Fibroblast of gingiva (primary cell): ENCODE measurements at places on chromosomes 16 and 17.
A peak's percentile ranks its signal among the peaks of the same experiment; 100 is the strongest.

GRCh38 chr17:13395346-13395745, 206.4 kb downstream of the HS3ST3A1 start:
- peak; percentile 81 for DNase-seq

- DNase-seq: no peak
Observed at GRCh38 chr17:61225178-61225882, 174.3 kb upstream of the TBX2 start.

DNA sequence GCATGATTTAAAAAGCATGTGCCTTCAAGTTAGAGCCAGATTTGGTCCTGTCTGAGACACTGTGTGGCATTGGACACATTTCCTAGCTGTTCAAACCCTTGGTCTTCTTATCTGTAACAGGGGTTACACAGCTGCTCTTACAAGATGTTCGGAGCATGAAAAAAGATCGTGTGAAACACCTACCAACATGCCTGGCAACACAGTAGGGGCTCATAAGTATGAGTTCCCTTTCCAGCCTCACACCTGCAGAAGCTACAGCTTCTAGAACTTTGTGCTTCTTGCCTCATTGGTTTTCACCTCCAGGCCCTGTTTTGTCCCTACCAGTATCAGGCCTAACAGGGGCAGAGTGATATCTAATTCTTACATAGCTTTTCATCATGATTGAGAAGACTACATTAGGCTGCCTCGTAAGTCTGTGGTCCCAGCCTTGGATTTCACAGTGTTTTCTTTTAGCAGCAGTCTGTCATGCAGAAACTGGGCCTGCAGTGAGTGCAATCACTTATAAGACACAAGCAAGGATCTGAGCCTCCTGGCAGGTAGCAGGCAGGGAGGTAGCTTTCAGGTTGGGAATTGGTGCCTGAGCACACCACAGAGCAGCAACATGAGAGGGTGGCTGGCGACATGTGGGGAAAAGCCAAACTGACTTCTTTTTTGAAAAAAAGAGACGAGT, 78.8 kb downstream of the CCDC182 start:
- no peak for DNase-seq

GRCh38 chr17:3004925-3005324, 58.5 kb downstream of the OR1D5 start:
- no peak for DNase-seq

- DNase-seq: no peak
Observed at GRCh38 chr16:52825892-52826291, 226.8 kb downstream of the CHD9NB start.

- DNase-seq: no peak
Observed at GRCh38 chr17:76841776-76842405, 26.3 kb upstream of the MGAT5B start.

DNA sequence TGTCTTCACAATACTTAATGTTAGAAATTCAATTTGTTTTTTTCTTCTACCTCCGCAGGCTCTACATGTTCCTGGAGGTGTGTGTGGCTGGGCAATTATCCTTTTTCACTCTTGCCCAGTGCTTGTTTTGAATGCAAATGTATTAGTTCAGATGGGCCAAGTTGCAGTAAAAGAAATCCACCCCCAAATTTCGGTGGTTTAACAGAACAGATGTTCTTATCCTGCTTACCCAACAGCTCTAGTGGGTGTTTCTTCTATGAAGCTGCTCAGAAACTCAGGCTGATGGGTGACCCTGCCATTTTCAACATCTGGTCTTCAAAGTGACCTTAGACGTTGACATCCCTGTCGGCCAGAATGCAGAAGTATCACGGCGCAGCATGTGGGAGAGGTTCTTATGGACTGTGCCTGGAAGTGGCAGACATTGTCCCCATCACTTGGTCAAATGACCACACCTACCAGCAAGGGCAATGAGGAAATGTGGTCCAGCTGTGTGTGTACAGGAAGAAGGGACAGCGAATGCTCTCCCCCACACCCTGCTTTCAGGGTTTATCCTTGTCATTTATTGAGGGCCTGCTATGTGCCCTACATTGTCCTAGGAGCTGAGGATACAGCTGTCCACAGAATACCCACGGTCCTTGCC, 157.3 kb downstream of the CDH13 start:
- DNase-seq: no peak

DNA sequence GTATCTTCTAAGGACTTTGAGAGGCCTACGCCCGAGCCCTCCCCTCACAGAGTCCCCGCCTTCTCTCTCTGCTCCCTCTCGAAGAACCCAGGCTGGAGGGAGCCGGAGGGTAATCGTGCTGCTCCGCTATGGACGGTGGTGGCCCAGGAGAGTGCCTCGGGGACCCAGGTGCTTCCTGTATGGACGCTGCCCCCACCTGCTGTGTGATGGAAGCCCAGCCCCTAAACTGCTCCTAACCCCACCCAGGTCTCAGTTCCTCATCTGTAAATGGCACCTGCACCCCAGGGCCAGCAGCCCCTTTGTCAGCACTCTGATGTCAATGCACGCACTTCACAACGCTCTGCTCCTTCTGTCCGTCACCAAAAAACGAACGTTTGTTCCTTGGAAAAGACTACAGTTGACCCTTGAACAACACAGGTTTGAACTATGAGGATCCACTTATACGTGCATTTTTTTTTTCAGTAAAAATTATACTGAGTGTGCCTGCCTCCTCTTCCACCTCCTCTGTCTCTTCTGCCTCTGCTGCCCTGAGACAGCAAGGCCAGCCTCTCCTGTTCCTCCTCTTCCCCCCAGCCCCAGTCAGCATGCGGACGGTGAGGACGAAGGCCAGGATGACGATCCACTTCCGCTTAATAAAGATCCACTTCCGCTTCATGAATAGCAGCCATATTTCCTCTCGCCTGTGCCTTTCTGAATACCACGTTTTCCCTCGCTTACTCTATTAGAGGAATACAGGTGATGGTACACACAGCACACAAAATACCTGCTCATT, 118.3 kb downstream of the BANP start:
- DNase-seq: no peak

GRCh38 chr16:86157616-86158247, 258.8 kb downstream of the IRF8 start:
- no peak for DNase-seq

- DNase-seq: no peak
Observed at GRCh38 chr17:47866941-47867340, 16.0 kb upstream of the SP6 start.

DNA sequence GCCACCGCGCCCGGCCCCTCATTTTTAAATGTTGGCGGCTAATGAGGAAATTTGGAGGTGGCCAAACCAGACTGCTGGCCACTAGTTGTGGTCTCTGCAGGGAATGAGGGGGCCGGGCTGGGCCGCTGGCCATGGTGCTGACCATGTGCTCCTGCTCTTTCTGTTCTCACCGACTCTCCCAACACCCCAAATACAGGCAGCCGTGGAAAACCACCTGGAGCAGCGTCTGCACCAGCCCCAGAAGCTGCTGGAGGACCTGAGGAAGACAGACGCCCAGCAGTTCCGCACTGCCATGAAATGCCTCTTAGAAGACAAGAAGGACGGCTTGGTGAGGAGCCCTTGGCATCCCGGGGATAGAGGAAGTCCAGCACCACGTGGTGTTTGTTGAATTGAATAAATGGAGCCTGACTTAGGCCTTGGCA, 21.3 kb downstream of the OTOA start:
- DNase-seq: no peak

GRCh38 chr16:53053967-53054669, 673 bp upstream of the CHD9 start:
- DNase-seq: no peak

- peak; percentile 26 for DNase-seq
Observed at GRCh38 chr16:85056211-85056748, 28.7 kb downstream of the KIAA0513 start.

DNA sequence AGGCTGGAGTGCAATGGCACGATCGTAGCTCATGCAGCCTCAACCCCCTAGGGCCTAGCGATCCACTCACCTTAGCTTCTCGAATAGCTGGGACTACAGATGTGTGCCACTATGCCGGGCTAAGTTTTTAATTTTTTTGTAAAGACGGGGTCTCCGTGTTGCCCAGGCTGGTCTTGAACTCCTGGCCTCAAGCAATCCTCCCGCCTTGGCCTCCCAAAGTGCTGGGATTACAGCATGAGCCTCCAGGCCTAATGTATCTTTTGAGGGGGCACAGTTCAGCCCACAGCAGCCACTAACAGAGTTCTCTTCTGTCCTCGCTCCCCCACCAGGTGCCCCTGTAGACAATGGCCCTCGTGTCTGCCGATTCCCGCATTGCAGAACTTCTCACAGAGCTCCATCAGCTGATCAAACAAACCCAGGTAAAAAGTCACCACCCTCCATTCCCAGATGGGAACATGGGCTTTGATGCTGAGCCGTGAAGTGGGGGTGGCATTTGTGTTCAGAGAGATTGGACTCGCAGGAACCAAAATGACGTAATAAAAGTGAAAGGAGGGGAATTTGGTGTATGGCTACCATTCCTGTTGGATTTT, 16.0 kb downstream of the SULT1A2 start:
- DNase-seq: no peak

DNA sequence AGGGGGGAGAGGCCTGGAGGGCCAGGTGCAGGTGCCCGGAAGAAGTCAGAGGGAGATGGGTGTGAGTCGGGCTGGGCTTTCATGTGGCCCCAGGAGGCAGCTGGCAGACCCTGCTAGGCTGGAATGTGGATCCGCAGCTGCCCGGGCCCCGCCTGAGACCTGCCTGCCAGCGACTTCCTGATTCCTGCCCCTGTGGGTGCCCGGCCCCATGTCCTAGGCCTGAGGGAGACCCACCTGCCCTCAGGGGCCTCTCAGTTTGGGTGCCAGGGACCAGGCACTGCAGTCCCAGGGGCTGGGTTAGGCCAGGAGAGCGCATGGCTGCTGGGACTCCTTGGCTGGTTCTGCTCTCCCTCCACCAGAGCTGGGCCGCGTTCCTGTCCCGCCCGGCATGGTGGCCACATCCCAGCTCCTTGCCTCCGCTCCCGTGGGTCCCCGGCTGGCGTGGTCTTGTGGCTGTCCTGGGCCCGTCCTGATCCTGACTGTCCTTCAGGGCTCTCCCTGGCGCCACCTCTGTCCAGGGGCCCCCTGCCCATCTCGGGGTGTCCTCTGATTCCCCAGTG, 22.1 kb upstream of the SPNS2 start:
- DNase-seq: no peak

GRCh38 chr17:80145076-80146075, 1.6 kb downstream of the EIF4A3 start:
- no peak for DNase-seq

DNA sequence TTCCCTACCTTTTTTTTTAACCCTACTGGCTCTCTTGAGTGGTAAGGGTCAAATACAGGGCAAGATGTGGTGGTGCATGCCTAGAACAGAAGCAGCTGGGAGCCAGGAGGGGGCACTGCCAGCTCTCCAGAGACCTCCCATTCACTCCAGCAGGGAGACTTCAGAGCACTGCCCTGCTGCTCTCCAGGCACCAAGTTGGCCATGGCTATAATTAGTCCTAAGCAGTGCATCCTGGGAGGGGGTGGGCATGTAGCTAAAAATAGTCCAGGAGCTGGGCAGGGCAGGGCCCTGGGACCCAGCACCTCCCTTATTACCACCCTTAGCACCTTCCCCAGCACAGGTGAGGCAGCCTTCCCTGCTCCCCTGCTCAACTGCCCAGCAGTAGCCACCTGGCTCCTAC, 3.5 kb downstream of the CORO6 start:
- DNase-seq: peak; percentile 43

DNA sequence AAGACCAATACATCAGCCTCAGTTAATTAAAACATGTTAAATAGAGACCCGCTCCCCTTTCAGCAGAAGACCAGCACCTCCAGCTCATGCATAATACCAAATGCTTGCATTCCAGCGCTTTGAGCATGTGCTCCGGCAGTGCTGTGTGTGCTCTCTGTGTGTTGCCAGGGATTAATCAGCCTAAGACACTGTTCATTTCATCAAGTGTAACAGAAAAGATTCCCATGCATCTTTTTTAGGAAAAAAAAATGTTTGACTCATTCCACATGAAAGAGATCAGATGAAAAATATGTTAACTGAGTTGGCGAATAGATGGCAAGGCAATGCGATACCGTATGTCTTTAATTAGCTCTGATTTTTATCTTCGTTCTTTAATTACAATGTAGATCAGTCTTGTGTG, 187.6 kb downstream of the RPTOR start:
- DNase-seq: peak; percentile 82

DNA sequence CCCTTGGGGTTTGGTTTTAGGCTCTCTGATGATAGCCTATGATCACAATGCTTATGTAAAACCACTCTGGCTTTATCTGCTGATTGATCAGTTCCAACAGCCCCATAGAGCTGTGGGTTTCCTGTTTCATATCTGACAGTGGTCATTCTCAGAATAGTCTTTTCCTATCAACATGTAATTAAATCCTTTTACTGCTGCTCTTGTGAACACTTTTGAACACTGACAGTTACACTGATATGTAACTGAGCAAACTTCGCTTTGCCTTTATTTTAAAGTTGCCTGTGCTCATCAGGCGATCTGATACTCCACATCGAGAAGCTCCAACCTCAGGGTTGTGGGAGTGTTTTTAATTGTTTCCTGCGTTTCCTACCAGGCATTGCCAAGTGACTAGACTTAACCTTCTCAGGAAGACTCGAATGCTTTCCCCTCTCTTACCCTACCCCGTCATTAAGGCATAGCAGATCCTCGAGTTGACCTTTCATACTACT, 17.3 kb upstream of the CLEC18B start:
- DNase-seq: no peak

DNA sequence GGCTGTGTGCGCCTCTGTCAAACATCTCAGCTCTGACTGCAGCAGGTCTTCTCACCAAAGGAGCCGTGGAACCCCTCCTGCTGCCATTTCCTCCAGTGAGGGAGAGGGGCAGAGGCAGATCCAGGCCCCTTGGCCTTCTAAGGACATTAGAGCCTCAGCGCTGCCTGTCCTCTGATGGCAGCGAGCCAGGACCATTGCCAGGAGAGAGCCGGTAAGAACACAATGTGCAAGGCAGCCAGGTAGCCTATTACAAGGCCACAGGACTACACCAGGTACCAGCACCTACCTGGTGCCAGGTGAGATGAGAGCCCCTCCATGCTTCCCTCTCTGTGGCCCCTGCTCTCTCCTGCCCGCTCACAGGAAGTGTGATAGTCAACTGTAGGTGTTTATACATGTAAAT, 11.0 kb downstream of the LRRC75A start:
- no peak for DNase-seq

DNA sequence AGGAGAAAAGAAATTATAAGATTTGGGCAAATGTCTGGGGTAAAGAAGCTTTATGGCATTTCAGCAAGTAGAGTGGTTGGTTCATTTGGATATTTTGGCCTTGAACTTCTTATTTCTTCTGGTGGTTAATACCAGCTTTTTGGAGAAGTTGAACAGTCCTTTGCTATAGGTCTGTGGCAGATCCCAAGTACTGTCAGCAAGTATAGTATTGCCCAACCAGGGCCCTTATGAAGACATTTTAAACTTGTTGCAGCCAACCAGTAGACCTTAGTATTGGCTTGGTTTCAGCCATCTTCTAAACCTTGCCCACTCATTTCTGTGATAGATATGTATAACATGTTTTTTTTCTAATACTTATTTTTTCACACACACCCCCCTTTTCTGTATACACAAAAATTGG, 2.2 kb downstream of the SP2 start:
- DNase-seq: no peak

- DNase-seq: peak; percentile 71
Observed at GRCh38 chr16:12362482-12363458, 386.2 kb downstream of the SNX29 start.
